ENCODE measurements at places on chromosomes 12 and 14.

GRCh38 chr12:50119387-50119786 lies 7.4 kb downstream of the COX14 start:
- no peak for DNase-seq

GRCh38 chr12:122062832-122063693 lies 15.5 kb upstream of the MLXIP start:
- DNase-seq, result no peak

- DNase-seq, result no peak
Observed at GRCh38 chr14:29757188-29757680, 170.4 kb downstream of the PRKD1 start.

DNA sequence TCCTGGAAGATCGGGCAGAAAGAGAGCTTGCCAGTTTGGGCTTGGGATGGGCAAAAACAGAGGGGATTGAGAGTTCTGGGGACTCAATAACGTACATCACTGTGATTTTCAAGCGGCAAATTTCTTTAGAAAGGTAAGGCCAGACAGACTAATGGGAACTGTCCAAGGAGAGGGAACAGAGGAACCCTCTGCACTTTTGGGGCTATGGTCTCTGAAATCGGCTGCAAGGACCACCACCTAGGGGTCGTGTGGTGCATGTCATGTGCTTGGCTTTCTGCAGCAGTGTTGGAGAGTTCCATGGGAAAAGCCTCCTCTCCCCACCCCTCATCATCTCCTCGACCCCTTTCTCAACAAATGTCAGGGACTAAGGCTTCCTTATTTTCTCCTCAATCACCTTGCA lies 79.6 kb downstream of the PPM1A start:
- DNase-seq, result no peak

DNA sequence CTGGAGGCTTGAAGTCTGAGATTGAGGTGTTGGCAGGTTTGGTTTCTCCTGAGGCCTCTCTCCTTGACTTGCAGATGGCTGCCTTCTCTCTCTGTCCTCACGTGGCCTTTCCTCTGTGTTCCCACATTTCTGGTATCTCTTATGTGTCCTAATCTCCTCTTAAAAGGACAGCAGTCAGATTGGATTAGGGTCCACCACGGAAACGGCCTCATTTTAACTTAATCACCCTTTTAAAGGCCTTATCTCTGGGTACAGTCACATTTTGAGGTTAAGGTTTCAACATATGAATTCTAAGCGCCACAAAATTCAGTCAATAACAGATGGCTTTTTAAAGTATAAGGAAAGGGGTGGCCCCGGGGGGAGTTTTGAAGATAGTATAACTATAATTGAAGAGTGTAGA lies 33.5 kb downstream of the UNC79 start:
- DNase-seq, result no peak

GRCh38 chr12:104458694-104459367 lies 2.1 kb downstream of the CHST11 start:
- DNase-seq, result no peak

- peak; percentile 88 for DNase-seq
Observed at GRCh38 chr12:96177013-96177412, 17.2 kb upstream of the ELK3 start.

DNA sequence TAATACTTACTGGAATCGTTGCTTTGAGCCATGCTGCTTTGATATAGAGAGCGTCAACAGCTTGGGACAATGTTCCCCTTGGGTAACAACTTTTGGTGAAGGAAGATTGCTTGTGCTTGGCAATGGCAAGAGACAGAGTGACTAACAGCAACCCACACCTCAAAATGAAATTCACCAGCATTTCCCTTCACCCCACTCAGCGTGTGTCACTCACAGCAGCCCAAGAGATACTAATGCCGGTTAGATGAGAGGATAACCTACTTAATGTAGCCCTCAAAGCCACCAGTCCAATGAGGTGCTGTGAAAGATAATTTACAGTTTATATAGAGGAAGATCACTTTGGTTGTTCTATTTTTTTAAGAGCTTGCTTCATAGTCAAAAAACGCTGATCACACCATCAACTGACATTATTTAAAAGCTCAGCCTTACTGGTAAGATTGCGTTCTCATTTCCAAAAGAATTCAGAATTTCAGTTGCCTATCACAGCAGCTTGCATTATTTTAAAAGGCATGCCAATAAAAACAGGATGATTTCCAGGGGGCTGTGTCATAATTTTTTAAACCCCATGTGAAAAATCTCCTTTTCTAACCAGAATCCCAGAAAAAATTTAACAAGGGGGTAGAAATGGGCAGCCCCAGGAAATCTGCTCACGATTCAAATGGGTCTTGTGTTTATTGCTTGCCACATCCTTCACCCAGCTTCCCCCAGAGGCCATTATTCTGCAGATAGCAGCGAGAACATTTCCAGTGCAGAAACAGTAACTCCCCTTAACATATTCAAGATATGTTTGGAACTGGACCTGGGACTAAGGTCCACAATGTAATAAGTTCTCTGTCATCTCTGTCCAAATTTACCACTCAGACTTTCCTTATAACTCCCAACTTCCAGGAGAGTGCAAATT lies at the start of gene IL26:
IL26 (minus strand) TSS at position 235 of the 901 bp plus-strand sequence; CDS start at position 181, 54 bp downstream.
- no peak for DNase-seq

DNA sequence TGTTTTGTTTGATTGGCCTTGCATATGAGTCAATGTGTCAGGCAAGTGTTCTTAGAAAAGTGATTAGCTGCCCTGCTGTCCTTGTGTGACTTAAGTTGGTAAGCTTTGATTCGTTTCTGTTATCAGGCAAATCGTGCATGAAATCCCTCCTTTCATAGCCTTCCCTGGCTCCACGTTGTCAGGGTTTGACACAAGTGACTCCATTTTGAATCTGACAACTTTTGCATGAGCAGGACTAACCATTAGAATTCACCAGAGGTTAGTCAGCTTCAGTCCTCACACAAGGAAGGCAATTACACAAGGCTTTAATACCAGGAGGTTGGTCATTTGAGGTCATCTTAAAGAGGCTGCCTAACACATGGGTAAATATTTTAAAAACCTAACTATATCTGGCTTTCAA lies 68.2 kb downstream of the GPATCH2L start:
- DNase-seq, result no peak

DNA sequence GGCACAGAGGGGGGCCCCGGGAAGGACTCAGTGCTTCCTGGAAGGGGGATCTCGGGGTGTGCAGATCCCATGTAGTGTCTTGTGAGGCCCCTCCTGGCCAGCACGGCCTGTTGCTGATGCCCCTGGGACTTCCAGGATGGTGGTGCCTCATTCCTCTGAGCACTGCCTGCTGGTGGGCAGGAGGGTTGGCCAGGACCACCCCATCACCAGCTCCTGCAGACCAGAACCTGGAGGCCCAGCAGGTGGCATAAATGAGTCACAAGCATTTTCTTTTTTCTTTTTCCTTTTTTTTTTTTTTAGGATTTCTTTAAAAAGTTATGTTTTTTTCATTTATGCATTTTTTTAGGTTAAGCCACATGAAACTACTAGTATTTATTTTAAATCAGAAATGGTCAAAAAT lies 8.0 kb downstream of the MMP17 start:
- DNase-seq, result no peak

- no peak for DNase-seq
Observed at GRCh38 chr12:91991399-91992187, 154.1 kb downstream of the BTG1 start.

GRCh38 chr12:84813780-84814663 lies 98.6 kb downstream of the SLC6A15 start:
- DNase-seq, result no peak

GRCh38 chr14:94016446-94016976 lies 9.6 kb upstream of the OTUB2 start:
- no peak for DNase-seq

DNA sequence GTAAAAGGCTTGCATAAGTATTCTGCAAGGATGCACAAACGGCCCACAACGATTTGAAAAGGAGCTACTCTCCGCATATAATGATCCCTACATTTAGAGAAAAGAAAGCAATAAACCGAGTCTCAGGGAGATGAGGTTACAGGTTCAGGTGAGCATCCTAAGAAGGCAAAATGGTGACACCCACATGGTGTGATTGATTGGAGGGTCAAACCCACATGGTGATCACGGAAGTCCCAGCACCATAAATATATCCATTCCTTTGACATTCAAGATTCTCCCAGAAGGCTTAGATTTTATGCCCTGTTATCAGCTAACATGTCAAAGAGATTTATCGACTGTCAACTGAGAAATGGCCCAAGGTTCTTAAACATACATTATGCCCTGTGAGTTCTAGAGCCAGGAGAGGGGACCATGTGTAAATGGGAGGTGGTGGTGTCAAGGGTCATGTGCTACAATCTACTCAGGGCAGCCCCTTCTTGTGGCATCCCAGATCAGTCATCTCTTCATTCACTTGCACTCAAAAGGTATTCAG lies 282.2 kb downstream of the EMP1 start:
- DNase-seq, result no peak

GRCh38 chr14:82667501-82667900 lies 1133.8 kb upstream of the SEL1L start:
- DNase-seq, result no peak

- DNase-seq, result no peak
Observed at GRCh38 chr14:75879031-75879430, 102.8 kb downstream of the TGFB3 start.

DNA sequence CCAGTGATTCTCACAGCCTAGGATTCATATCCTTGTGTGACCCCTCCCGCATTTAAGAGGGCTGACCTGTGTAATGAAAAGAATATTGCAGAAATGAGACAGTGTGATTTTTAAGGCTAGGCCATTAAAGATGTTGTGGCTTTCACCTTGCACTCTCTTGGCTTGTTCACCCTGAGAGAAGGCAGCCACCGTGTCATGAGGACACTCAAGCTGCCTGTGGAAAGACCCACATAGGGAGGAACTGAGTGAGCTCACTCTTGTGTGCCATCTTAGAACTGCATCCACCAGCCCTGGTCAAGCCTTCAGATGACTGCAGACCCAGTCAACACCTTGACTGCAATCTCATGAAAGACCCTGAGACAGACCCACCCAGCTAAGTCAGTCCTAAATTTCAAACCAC lies 46.3 kb upstream of the TMPO start:
- DNase-seq, result no peak

DNA sequence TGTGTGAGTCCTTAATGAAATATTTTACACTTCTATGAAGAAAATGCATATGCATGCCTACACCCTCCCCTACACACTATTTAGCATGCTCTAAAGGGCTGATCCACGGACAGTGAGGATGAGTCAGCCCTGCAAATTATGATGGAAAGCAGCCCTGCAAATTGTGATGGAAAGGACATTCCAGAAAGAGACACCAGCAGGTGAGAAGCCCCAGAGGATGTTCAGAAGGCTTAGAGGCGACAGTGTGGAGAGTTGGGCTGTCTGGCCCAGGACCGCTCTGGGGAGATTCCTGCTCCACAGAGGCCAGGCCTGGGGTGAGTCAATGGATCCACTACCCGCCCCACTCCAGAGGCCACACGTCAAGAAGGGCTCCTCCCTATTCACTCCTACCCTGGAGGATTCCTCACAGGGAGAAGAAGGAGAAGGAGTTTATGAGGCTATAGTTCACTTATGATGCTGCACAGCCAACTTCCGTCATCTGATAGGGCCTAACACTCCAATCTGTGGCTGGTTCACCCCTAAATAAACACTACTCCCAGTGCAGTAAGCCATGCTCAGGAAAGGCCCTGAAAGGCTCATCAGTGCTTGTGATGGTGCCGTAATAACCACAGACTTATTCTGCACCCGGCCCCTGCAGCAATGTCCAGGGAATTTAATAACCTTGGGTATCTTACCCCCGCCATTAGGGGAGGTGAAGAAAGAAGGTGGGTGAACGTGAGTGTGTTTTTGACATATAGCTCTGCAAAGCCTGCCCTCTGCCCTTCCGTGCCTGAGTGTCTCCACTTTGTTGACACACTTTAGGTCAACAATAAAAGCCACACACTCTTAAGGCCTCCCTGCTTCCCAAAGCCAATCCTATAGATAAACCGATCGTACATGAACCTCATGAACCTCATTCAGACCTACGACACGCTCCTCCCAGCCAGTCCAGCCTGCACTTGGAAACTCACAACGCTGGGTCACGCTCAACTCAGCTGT lies 46.4 kb downstream of the CLMN start:
- no peak for DNase-seq

GRCh38 chr14:105849933-105850626 lies 323.7 kb downstream of the TMEM121 start:
- DNase-seq, result no peak

- DNase-seq, result no peak
Observed at GRCh38 chr12:10936506-10936905, 2.6 kb downstream of the TAS2R14 start.

GRCh38 chr14:61662437-61663311 lies 32.6 kb upstream of the HIF1A start:
- DNase-seq, result peak; percentile 77

DNA sequence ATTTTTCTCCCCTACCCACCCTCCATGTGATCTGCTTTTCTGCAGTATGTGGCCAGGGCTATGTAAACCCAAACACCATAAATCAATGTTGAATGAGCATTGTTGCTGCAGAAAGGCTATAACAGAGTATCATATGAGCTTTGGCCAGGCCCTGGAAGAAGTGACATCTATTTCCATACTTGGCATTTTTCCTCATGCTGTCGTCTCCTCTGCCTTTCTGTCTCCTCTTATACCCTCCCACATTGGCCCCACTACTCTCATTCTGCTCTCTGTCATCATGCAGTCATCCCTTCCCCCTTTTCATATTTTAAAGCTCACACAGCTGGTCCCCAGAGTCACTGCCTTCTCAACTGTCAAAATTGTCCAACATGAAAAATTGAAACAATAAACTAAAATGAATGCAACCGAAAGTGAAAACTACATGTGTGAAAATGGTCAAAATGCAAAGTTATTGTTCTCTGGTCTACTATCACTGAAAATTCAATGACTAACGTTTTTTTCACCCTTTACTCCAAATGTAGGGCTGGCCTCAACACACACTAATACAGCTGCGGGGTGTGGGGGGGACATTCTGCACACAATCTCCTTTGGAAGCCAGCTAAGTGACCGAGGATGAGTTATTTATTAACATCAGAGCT lies 290.7 kb upstream of the TMPO start:
- DNase-seq, result no peak

GRCh38 chr12:41510470-41510869 lies 322.4 kb downstream of the PDZRN4 start:
- no peak for DNase-seq

GRCh38 chr12:85273381-85274314 lies 6.4 kb upstream of the ALX1 start:
- DNase-seq, result no peak

GRCh38 chr12:111330800-111331752 lies 37.8 kb downstream of the PHETA1 start:
- no peak for DNase-seq

DNA sequence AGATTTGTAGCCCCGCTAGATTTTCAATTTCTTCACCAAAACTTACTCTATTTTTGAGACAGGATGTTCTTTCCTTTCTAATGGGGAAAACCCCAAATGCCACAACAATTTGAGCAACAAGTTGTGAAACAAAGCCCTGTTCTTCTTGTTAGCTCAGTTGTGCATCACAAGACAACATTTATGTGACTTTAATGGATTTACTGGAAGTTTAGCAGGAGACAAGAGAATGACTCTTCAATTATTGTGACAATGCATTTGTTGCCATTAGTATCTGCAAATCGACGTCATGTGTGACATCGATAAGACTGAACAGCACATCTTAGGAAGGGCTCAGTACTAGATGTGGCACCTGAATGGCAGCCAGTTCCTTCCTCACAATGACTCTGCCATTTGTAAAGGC lies 1028.9 kb upstream of the TMEM132C start:
- DNase-seq, result no peak

- DNase-seq, result no peak
Observed at GRCh38 chr14:105883066-105884005, 357.0 kb downstream of the TMEM121 start.
